ENCODE measurements at places on chromosomes 7 and 10.

GRCh38 chr7:110943701-110944345 is 147.1 kb upstream of the LRRN3 start:
- no peak for DNase-seq

DNA sequence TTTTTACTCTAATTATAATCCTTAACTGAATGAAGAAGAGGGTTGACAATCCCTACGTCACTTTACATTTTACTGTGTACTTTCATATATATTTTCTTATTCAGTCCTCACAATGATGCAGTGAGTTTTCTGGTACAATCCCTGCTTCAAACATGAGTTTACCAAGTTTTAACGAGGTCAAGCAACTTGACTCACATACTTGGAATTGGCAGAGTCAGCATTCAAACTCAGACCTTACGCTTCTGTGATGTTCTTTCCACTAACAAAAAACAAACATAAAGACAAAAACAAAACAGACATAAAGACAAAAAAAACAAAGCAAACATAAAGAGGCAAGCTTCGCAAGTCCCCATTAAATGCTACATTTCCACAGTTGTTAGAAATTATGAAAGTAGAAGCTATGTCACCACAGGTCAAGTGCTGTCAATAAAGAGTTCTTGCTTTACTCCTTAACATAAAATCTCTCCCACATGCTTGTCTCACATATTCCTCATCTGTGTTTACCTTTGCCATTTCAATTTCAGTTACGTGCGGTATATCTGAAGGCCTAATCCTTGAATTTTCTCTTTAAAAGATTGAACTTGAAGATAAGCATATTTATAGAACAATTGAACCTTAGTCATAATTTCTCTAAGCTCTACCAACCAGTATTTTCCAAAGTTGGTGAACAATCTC is 217.3 kb downstream of the CELF2 start:
- DNase-seq = no peak

DNA sequence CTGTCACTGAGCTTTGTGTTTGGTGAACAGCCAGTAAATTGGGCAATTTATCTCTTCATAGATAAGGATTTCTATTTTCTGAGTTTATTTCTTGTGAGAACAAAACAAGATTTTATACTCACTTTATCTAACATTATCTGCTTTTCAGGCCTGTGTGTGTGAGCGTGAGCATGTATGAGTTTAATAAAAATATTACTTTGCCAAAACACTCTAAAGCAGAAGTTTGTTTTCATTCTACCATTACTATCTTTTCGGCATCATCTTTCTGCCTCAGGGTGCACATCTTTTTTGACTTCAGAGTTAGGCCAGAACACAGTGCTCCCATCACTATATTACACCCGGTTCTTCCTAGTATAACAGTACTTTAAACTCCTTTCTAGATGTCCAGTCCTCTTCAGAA is 13.0 kb downstream of the ZWINT start:
- no peak for DNase-seq

GRCh38 chr7:108265007-108265406 is 134.8 kb upstream of the LAMB4 start:
- no peak for DNase-seq

GRCh38 chr7:134669845-134670373 is 23.3 kb downstream of the BPGM start:
- DNase-seq = peak; percentile 88

GRCh38 chr7:135180122-135180521 is 9.6 kb upstream of the CYREN start:
- no peak for DNase-seq

- DNase-seq = peak; percentile 68
Observed at GRCh38 chr10:43255634-43256431, 11.0 kb downstream of the RASGEF1A start.

DNA sequence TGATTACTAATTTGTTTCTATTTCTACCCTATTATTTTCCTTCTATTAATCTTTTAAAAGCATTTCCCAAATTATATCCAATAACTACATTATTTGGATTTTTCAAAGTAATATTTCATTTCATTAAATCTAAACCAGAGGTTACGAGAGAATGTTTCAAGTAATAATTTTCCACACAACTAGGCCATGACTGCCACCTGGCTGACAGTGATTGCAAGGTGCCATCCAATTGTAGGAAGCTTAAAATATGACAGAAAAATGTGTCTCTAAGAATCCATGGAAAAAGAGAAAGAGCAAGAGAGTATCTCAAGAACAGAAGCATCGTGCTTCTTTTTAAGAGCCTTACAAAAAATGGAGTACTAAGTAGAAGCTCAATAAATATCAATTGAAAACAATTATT is 48.7 kb downstream of the TPK1 start:
- DNase-seq = no peak

- DNase-seq = no peak
Observed at GRCh38 chr7:143002106-143002505, 24.8 kb downstream of the OR9A2 start.

DNA sequence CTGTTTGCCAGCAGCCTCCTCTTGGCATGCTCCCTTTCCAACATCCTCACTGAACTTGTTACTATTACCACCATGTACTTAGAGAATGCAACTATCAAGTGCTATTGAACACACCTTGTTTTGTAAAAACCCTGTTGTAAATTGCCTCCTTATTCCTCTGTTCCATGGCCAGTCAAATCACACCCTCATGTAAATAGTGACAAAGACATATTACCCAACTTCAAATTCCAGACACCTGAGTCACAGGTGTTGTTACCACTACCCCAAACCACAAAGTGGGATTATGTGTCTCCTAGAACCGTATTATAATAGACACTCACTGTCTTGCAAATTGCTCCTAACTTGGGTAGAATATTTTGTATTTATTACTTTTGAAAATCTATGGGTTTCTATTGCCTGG is 263.2 kb upstream of the C7orf33 start:
- peak; percentile 62 for DNase-seq

GRCh38 chr7:84107259-84107658 is 87.3 kb downstream of the SEMA3A start:
- no peak for DNase-seq

DNA sequence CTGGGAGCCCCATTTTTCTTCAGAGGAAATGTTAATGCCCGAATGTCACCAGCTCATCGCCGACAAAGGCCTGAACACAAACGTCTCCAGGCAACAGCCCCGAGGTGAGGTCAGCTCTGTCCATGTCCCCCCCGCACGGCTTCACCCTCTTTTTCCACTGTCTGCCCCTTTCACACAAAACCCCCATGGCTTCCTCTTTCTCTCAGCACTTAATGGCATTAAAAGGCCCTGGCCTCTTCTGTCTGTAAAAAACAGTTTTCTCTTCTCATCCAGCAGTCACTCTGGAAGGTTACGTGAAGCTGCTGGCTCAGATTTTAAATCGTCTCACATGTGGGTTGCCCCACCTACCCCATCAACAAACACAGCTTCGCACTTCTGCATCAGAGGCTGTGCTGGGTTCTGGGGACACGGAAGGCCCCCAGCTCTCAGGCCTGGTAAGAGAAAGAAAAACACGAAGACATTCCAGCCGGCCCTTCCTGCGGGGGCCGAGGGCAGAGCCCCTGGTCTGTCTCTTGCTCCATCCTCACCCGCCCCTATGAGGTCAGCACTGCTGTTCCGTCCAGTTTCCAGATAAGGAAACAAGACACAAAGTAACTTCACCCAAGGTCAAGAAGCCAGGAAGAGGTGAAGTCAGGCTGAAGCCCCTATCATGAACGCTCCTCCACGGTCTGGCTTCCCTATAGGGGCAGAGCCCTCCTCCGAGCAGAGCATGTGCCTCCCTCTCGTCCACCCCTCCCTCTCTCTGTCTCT is 91.1 kb upstream of the PDGFA start:
- peak; percentile 70 for DNase-seq

DNA sequence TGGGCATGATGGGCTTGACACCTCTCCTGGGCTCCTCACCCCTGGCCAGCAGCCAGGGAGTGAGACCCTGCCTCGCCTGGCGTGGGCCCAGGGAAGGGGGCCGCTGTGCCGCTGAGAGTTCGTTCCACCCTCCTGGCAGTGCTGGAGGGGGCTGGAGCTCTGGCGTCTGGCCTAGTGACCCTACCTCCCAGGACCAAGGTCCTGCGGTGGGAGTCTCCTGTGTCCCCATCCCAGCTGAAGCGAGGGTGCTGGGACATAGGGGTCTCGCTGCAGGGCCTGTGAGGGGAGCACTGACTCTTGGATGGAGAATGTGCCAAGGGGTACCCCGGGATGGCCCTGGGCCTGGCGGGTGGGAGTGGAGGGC is 1.2 kb downstream of the GTF2IRD1 start:
- no peak for DNase-seq

DNA sequence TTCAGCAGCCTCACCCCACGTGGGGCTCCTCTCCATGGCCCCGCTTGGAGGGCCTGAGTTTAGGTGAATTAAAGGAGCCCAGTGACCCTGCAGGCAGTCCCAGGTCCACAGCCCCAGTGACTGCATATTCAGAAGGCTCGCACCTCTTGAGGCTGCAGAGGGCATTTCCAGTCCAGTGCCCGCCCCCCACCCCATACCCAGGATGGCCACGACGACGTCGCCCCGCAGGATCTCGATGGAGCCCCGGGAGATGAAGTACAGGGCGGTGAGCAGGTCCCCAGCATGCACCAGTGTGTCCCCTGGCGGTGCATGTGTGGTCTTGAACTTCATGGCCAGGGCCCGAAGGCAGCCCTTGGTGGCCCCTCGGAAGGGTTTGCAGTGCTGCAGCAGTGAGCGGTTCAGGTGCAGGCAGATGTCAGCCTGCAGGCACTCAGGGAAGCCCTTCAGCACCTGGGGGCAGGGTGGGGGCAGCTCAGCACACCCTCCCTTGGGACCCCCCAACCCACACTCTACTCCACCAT is 28.1 kb downstream of the KCNH2 start:
- no peak for DNase-seq

DNA sequence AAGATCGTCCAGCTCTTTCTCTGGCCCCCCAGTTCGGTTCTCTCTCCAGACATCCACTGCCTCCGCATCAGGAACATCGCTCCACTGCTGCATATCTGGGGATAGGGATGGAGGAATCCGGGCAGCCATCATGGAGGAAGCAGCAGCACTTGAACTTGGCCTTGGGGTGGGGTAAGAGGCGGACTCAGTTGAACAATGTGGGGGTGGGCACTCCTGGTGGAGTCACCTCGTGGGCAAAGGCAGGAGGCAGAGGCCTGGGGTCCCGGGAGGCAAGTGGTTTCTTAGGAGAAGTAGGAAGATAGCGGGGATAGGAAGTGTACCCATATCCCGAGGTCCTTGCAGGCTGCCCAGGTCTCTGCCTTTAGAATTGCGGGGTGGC is 98.3 kb downstream of the CHST15 start:
- peak; percentile 56 for DNase-seq

DNA sequence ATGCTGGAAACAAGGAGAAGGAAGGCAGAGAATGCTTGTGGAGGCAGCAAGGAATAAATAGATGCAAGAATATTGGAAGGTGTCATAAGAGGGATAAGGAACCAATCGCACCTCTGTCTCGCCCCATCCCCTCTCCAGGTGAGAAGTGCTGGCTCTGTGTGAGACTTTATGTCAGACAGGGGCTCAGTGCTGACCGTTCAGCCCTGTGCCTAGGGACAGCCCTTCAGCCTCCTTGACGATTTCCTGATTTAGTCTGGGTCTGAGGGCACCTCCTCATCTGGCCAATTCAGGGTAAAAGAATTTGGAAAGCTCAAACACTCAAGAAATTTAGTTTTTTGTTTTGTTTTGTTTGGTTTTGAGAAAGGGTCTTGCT is 54.9 kb downstream of the FAM241B start:
- peak; percentile 61 for DNase-seq

- DNase-seq = peak; percentile 54
Observed at GRCh38 chr7:119392-120163, 72.8 kb upstream of the FAM20C start.

DNA sequence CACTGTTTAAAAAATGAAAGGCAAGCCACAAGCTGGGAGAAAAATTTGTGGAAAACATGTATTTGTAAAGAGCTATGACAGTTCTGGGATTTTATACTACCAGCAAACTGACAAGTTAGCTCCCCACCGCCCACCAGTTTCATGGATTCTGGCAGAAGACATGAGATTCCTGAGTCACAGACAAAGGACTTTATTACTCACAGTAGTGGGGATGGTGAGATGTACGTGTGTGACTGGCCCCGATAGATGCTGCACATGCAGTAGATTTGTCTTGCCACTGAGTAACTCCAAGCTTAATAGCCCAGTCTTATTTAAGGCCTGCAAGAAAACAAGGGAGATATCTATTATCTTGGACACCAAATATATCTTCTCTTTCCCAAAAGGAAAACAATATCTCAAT is 281.7 kb downstream of the AHR start:
- DNase-seq = no peak

GRCh38 chr7:143929224-143929920 is 5.7 kb upstream of the OR2F2 start:
- DNase-seq = no peak

- no peak for DNase-seq
Observed at GRCh38 chr7:2195400-2196246, 37.1 kb downstream of the MAD1L1 start.

DNA sequence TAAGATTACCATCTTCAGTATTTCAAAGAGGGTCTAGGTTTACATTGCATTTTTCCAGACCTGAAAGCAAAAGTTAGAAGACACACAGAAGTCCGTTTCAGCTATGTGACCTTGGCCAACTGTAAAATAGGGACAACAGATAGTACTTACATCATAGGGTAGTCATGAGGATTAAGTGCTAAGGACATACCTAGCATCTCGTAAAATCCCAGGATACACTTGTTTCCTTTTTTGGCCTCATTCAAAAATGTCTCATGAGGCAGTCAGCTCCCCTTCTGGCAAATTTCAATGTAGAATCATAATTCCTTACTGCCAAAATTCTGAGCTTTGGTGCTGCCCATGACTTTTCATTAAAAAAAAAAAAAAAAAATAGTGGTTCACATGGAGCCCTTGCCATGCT is 6.4 kb upstream of the DUSP5 start:
- DNase-seq = no peak

GRCh38 chr10:15419279-15419874 is 48.3 kb upstream of the FAM171A1 start:
- DNase-seq = no peak

DNA sequence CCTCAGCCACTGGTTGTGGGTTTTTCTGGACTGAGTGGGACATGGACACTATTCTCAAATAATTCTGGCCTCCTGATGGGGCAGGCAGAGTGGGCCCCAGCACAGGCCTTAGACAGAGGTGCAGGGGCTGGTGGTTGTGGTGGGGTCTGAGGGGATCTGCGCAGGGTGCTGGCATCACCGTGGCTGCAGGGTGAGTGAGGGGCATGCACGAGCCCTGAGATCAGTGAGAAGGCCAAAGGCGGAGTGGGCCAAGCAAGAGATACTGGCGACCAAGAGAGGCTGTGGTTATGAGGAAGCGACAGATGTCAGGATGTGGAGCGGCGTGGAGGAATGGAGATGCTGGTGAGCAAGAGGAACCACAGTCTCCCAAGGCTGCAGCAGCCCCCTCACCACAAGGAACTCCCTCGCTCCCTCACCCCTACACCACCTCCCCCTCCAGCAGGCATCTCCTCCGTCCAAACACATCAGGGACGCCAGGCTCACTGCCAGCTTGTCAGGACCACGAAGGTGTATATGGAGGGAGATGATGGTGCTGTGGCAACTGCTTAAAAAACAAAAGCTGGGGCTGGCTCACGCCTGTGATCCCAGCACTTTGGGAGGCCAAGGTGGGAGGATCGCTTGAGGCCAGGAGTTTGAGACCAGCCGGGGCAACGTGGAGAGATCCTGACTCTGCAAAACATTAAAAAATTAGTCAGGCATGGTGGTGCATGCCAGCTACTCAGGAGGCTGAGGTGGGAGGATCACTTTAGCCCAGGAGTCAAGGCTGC is 9.6 kb downstream of the PRF1 start:
- no peak for DNase-seq

- DNase-seq = peak; percentile 83
Observed at GRCh38 chr10:80165173-80165572, 32.6 kb downstream of the PLAC9 start.

GRCh38 chr10:58367069-58367468 is 18.1 kb upstream of the TFAM start:
- DNase-seq = no peak

Measured in islet precursor cell (in vitro differentiated cells).